ENCODE measurements at places on chromosomes 2 and 18. TPM values are rescaled to one million over a fixed set of nuclear protein-coding genes. Genes with fewer than 3 reads are reported as not detected.

Gene ATF2
- total RNA-seq, result 30.6 TPM

Gene ABCG5
- not detected for total RNA-seq

Gene GALR1
- not detected for total RNA-seq

Gene MTCL1
- total RNA-seq, result 8.7 TPM

Gene MEP1B
- not detected for total RNA-seq

Gene KRTCAP3
- not detected for total RNA-seq

Gene ALPP
- not detected for total RNA-seq

Gene TXNDC9
- 19.4 TPM for total RNA-seq

Gene C2orf72
- 0.42 TPM for total RNA-seq

- no peak for DNase-seq
These were observed 99.6 kb downstream of the ATL2 start for GRCh38 chr2:38277245-38278116.

DNA sequence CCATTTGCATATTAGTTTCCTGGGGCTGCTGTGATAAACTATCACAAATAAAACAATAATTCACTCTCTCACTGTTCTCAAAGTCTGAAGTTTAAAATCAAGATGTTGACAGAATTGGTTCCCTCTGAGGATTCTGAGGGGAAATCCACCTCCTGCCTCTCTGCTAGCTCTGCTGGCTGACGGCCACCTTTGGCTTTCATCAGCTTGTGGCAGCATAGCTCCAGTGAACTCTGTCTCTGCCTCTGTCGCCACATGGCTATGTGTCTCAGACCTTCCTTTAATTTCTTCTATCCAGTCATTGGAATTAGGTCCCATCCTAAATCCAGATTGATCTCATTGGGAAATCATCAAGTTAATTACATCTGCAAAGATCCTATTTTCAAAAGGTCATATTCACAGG is 38.9 kb upstream of the TRIM43 start:
- peak; percentile 70 for DNase-seq

DNA sequence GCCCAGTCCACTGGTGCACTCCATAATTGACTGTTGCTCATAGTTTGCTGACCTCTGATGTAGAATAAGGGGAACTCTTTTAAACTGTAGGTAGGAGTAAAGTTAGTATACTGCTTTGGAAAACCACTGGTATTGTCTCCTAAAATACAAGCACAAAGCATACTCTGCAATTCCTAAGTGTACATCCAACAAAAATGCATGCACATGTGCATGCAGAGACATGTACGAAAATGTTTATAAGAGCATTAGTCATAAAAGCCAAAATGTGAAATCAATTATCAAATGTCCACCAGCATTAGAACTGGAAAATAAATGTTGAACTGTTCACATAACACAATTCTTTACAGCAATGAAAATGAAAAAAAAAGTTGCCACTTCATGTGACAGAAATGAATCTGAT is 39.8 kb upstream of the DDX18 start:
- DNase-seq, result no peak

DNA sequence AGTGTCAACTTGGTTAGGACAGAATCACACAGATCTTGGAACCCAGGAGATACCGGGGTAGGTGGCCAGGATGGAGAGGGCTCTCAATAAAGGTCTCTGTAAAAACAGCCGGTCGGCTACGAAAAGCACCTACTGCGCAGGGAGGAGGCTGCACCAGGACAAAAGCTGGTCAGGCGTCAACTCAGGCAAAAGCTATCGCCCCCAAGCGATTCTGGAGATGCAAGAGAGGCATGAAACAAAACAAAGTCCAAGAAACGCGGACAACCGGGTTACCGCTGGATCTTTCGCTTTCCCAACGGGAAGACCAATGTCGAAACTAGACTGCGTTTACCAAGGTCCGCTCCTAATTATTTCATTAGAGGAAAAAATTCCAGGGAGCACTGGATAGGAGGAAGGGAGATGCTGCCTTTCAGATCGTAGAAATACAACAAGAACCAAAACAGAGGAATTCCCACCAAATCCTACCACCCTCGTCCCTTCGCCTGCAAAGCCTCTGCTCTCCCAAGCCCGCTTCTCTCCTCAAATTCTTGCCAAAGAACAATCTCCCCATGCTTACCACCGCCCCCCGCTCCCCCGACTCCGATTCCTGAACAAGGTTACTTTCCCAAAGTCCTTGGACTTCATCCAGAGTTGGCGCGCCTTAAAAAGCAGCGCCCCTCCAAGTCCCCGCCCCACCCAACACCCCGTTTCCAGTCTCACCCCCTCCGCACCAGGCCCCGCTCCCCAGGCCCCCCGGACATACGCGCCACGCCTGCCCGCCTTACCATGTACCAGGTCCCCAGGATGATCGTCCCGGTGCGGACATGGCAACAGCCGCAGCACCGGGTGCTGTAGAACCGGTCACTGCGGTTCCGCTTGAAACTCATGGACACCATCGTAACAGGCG is 539 bp downstream of the LAPTM4A start:
- peak; percentile 75 for DNase-seq

GRCh38 chr18:52426041-52426440 is 86.0 kb downstream of the DCC start:
- DNase-seq, result no peak

DNA sequence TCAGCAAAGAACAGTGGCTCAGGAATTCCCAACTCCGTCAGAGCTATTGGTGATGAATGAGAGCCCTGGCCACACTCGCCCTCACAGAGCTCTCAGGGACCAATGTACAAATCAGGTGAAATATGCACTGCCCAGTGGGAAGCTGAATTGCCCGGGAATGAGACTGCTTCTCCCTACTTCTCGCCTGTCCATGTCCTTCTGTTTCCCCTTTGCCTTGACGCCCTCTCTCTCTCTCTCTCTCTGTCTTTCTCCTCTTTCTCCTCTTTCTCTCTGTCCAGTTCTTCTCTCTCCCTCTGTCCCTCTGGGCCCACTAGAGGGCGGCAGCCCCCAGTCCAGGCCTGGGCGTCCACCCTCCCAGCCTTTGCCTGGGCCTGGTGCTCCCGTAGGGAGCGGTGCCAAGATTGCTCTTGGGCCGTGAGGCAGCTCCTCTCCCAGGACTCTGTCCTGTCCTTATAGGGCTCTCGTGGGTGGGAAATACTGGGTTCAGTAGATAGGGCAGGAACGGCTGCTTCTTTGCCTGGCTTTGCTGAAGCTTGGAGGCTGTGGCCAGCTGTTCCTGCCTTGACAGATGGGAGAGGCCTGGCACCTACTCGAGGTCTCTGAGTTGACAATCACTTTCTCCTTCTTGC is 28.4 kb upstream of the PUM2 start:
- peak; percentile 95 for DNase-seq

DNA sequence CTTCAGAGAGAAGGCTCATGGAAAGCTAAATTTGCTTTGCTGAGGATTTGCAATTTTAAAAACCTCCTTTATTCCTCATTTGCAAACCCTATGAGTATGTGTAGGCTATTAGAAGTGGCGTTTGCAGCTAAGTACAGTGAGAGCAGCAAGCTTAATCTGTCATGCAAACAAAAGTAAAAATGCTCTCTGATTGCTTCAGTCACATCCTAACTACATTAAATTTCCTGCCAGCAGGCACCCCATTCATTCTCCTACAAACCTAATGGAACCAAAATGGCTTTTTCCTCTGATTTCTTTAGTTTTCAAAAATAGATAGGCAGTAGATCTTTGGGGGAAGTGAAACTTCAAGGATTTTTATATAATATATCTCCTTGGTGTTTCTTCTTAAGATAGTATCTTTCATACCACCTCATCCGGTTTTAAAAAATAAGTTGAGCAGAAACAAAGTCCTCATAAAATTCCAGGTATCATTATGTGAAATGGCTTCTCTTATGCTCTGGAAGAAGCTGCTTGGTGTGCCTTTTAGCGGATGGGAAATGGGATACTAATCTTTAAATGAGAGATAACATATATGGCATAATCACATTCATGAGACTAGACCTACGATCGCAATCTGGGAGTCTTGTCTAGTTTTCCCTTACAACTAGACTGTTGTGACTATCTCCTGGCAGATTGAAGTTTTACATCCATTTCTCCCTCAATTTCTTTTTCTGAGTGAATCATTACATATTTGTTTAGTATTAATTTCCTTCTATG is 49.1 kb downstream of the CLIP4 start:
- no peak for DNase-seq

- no peak for DNase-seq
These were observed 13.0 kb downstream of the RRM2 start for GRCh38 chr2:10135296-10136089.

GRCh38 chr2:168147830-168148794 is 99.3 kb downstream of the STK39 start:
- DNase-seq, result no peak

DNA sequence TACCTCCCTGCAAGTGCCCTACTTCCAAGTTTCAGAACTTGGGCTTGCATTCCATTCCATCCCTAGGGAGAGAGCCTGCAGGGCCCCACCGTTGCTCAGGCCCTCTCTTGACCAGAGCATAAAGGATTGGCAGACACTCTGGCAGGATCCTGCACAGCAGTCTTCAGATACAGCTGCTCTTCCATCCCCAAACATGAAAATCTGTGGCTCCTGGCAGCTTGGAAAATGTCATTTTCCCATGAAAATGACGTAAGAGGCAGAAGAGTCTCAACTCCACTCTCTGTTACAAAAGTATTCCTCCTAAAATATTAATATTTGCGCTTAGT is 162.6 kb downstream of the GFPT1 start:
- no peak for DNase-seq

GRCh38 chr2:67215214-67216055 is 181.7 kb upstream of the ETAA1 start:
- no peak for DNase-seq

DNA sequence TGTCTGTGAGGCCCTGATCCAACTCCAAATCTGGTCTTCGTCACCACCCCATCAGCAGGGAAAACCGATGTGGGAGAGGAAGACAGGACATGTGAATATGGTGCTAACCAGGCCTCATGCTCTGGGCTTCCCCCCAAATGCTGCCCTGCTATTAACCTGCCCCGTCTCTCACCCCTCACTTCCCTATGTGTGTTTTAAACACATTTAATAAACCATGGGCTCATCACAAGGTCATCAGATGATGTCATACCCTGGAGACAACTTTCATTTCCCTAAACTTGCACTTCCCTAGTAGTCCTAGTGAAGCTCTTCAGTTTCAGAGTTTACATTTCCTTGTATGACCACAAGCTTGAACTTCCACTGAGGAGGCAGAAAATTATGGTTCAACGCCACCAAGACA is 49.9 kb downstream of the CD8B2 start:
- DNase-seq, result no peak

DNA sequence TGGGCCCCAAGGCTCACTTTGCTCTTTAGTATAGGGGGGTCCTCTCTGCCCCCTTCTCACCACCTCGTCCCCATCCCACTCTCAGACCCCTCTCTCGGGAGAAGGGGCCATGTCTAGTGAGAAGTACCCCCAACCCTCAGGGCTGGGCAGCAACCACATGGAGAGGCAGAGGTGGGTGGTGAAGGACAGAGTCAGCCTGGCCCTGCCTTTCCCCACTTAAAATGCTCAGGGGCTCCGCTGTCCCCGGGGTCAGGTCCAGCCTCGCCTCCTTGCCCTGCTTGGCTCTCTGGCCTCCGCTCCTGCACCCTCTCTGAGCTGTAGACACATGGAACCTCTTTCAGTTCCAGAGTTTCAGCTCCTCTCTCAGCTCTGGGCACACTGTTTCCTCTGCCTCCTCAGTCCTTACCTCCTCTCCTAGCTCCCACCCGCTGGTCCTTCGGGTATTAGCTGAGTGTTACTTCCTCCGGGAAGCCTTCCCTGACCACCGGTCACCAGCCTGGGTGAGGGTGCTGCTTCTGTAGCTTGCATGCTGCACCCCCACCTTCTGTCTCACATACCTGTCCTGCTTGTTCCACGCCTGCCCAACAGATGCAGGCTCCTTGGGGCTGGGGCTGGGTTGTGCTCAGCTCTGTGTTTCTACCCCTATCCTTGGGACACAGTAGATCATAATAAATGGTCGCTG is 79.5 kb upstream of the OTOF start:
- peak; percentile 29 for DNase-seq

- no peak for DNase-seq
These were observed 312.6 kb downstream of the PTPRM start for GRCh38 chr18:7879717-7880116.

DNA sequence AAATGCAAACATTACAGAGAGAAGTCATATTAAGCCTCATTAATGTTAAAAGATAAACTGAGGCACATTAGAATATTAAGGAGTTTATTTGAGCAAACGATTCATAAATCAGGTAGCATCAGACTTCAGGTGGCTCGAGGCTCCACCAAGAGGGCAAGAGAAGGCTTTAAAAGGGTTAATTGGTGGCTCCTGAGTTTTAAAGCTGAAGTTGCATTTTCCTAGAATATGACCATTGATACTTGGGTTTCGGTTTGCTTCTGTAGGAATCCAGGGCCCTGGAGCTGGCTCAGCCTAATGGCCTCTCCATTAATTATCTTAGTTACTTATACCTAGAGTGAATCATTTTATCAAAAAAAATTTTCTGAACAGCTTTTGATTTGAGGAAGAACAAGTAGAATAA is 123.7 kb upstream of the NABP1 start:
- DNase-seq, result no peak

DNA sequence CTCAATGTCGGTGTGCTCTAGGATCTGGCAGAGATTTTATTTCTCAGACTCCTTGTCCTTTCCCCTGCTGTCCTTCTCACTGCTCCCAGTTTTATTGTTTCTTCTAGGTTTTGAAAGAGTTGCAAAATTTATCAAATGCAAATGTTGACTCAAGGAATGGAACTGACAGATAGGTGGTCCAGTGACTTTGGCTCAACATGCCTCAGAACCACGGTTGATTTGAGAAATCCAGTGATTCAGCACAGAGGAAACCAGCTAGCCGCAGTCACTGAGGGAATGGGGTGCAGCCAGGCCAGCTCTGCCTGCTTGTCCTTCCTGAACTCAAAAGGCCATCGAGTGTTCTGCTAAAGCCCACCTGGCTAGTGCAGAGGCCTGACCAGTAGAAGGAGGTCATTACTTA is 125.7 kb upstream of the LYPD6 start:
- no peak for DNase-seq

GRCh38 chr2:205439621-205440020 is 242.7 kb upstream of the NRP2 start:
- DNase-seq, result no peak

DNA sequence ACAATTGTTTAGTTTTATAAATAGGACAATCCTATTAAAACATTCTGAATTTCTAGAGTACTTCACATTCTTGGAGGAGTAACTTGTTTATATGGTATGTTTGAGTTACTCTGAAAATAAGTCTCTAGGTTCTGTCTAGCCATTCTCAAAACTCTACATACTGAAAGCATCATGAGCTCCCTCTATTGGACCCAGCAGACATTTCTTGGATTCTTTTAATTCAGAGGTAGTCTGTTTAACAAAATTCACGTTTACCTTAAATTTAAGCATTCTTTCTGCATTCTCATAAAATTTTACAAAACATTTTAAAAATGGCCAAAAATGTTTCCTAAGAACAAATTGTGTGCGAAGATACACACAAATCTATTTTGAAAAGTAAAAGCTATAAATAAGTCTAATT is 15.3 kb downstream of the SP9 start:
- DNase-seq, result no peak

- no peak for DNase-seq
These were observed 48.6 kb downstream of the GYPC start for GRCh38 chr2:126704434-126705160.

DNA sequence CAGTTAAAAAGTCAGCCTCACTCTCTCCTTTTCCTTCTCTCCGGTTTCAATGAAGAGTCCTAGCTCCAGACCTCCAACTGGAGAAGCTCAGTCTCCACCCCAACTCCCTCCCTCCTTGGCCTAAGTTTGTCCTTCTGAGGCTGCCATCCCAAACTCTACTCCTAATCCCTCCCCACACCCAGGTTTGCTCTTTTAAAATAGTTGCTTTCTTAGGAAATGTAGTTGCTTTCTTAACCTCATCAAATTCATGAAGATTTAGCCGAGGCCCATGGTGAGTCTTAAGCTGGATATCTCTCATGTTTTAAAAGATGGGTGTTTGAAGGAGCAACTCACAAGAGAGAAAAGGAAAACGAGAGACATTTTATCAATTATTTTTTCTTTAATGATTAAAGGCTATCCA is 937 bp upstream of the LANCL1 start:
- DNase-seq, result peak; percentile 52

All from right cardiac atrium (tissue), 5 donors.